ENCODE measurements at places on chromosomes 1 and 21.

DNA sequence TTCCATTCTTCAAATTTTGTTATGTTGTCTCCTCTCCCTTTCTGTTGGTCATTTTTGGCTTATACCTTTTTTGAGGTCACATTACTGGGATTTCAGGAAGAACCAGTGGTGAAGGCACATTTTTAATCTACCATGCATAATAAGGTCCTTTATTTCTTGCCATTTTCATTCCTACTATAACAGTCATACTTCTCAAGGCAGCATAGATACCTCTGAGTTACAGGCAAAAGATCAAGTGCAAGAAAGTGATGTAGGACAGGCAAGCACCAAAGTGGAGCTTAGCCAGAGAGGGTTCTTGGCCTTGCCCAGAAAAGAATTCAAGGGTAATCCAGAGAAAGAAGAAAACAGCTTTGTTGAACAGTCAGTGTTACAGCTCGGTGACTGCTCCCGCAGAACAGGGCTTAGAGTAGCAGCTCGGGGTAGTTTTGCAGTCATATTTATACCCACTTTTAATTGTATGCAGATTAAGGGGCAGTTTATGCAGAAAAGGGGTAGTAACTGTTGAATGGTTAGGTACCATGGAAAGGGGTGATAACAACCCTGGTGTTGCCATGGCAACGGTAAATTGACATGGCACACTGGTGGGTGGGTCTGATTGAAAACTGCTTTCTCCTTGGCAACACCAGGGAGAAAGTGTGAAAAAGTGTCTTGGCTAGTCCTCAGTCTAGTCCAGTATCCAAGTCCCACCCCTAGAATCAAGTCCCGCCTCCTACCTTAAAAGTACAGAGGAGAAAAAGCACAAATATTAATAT lies 39.6 kb upstream of the DOCK7 start:
- no peak for DNase-seq

- DNase-seq = no peak
Observed at GRCh38 chr1:203036135-203036534, 9.8 kb downstream of the PPFIA4 start.

- peak; percentile 31 for DNase-seq
Observed at GRCh38 chr21:36902793-36903192, 63.7 kb downstream of the HLCS start.

DNA sequence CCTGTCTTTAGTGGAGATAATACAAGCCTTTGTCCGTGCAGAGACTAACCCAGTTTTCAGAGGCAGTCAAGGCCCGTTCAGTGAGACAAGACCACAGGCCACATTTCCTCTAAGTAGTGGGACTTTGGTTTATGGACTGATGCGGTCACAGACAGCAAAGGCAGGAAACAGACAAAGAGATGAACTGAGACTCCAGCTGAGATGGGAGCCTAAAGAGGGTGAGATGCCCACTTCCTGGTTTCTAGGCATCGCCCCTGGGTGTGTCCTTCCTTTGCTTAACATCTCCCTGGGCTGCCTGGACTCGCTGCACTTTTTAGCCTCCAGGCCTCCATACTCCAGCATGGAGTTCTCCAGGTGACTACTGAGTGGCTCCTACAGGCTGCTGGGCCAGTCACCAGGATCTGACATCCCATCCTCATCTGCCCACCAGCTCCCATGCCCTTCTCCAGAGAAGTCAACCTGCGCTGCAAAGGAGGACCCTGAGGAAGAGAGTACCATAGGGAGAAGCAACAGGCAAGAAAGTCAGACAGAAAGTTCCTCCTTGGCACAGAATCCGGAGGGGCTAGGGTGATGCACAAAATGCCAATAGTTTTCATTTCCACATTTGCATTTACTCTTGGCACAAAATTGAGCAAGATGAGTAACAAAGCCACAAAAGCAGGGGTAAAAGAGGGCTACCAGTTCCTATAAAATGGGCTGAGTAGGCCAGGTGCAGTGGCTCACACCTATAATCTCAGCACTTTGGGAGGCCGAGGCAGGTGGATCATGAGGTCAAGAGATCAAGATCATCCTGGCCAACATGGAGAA lies 15.1 kb downstream of the THEMIS2 start:
- DNase-seq = no peak

GRCh38 chr1:23581219-23581618 lies 21.9 kb upstream of the ID3 start:
- DNase-seq = no peak

GRCh38 chr1:213661302-213661701 lies 326.5 kb upstream of the PROX1 start:
- no peak for DNase-seq

- peak; percentile 23 for DNase-seq
Observed at GRCh38 chr1:163528710-163529348, 207.1 kb downstream of the NUF2 start.

DNA sequence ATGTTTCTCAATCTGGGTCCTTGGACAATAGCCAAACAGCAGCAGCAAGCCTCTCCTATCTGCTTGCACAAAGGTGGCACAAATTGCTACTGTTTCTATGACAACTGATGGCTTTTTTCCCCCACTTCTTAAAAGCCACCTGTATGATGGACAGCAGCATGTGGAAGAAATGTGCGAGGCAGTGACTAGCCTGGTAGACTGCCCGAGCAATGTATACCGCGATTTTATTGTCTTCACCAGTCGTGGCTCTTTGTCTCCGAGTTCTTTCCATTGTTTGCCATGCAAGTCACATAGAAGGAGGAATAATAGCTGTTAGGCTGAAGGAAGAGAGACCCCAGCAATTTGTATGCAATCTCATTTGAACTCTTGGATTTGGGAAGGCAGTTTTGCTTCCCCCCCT lies 79.4 kb downstream of the S1PR1 start:
- no peak for DNase-seq

- DNase-seq = peak; percentile 60
Observed at GRCh38 chr1:244730153-244730933, 77.4 kb downstream of the DESI2 start.

DNA sequence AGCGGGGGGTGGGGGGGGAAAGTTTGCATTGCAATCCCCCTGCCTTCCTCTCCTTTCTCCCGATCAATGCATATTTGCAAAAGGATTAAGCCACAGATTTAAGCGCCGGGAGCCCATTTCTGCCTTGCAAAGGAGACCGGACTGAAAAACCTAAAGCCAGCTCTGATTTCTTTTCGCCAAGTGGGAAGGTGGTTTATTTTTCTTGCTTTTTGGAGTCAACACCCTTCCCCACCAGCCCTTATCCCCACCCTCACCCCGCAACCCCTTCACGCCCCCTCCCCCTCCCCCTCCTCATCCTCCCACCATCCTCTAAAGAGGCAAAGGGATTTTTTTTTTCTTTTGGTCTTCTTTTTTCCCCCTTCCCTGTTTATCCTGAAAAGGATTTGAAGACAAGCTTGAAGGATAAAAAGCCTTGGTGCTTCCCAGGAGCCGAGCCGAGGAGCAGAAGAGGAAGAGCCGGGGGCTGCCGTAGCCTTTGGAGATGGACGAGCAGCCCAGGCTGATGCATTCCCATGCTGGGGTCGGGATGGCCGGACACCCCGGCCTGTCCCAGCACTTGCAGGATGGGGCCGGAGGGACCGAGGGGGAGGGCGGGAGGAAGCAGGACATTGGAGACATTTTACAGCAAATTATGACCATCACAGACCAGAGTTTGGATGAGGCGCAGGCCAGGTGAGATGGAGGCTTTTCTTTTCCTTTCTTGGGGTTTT lies 513 bp downstream of the PBX1 start:
- no peak for DNase-seq

- no peak for DNase-seq
Observed at GRCh38 chr1:151108331-151108730, 37.8 kb downstream of the GABPB2 start.

DNA sequence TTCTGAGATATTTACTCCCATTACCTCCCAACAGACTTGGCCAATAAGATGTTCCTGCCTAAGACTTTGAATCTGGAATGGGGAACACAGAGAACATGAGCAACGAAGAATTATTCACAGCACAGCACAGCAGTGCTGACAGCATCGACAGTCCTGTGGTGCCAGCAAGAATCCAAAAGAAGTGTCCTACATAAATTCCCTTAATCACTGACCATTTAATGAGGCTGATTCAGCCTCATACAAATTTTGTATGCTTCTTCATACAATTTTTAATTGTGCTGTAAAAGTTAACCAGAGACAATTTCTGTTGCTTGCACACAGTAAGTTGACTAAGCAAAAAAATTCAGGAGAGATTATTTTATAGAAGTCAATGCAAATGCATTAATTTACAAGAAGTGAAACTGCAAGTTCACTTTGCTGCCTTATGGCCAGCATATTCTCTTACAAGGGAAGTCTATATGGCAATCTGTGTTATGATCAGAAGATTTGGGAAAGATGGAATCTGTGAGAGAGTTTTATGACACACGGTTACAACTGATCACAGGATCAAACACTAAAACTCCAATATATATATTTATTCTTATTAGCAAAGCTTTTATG lies 855.9 kb downstream of the LTN1 start:
- DNase-seq = no peak

GRCh38 chr1:20107351-20107750 lies 12.0 kb downstream of the PLA2G2D start:
- DNase-seq = no peak
